ENCODE measurements at places on chromosomes 4 and X. TPM values are rescaled to one million over a fixed set of nuclear protein-coding genes. Genes with fewer than 3 reads are reported as not detected.

The CLOCK gene
- 11.7 TPM for total RNA-seq

The SMIM31 gene
- total RNA-seq = not detected

The AP1AR gene
- 6.4 TPM for total RNA-seq

The UGT2A1 gene
- not detected for total RNA-seq

The SYTL5 gene
- not detected for total RNA-seq

The PRSS48 gene
- total RNA-seq = not detected

The MAGEA9B gene
- not detected for total RNA-seq

The CT45A5 gene
- total RNA-seq = not detected

The LRIT3 gene
- total RNA-seq = not detected

The SLC2A9 gene
- total RNA-seq = 2.7 TPM
